ENCODE measurements at places on chromosomes 6 and 20.
A peak's percentile ranks its signal among the peaks of the same experiment; 100 is the strongest.

DNA sequence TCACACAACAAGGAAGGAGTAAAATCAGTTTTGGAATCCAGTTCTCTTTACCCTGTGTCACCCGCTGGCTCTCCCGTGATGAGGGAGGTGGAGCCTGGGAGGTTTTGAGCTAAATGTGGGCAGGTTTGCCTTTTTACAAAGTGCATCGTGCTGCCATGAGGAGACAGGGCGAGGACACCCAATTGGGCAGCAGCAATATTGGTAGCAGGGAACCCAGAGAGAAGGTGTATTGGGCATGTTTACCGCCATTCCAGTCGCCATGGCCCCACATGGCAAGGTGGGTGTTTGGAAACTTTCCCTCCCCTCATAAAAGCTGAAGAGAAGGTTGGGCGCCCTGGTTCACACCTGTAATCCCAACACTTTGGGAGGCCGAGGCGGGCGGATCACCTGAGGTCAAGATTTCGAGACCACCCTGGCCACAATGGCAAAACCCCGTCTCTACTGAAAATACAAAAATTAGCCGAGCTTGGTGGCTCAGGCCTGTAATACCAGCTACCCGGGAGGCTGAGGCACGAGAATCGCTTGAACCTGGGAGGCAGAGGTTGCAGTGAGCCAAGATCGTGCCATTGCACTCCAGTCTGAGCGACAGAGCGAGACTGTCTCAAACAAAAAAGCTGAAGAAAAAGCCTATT lies 3.5 kb upstream of the UBE2V1 start:
- DNase-seq = no peak

- no peak for DNase-seq
Observed at GRCh38 chr6:107716688-107717089, 107.4 kb downstream of the SCML4 start.

- no peak for DNase-seq
Observed at GRCh38 chr6:72798196-72798595, 176.3 kb downstream of the KCNQ5 start.

- peak; percentile 13 for DNase-seq
Observed at GRCh38 chr20:53291548-53291947, 302.1 kb downstream of the ZNF217 start.

DNA sequence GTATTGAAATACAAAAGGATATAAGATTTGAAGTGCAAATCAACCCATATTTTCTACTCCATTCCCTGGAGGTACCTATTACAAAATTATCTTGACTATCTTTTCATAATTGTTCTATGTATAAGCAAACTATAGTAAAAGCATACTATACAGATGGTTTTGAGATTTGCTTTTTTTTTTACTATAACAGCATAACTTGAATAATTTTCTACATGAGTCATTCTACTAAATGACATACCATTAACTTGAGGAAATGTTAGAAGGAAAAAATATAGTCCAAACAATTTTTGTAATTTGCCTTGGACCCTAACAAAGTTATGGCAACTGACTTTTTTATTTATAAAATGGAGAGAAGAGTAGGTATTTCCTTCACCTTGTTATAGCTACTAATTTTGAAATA lies 472.7 kb downstream of the PKHD1 start:
- DNase-seq = no peak

- DNase-seq = no peak
Observed at GRCh38 chr6:11429577-11429976, 108.0 kb upstream of the TMEM170B start.

- DNase-seq = no peak
Observed at GRCh38 chr6:111301946-111302345, 181.1 kb downstream of the REV3L start.

DNA sequence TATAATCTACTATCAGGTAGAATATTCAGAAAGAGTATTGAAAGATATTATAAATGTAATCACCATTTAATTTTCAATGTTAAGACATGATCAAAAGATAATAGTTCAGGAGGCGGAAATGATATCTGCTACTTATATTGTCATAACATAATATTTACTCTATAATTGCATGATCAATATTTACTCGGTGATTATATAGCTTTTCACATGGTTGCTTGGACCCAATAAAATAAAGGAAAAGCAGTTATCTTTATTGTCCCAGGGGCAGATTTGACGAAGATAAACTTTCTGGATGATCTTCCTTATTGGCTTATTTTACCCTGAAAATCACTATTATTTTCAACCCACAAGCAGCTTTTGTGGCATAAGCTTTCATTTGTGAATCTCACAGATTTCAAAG lies 350.4 kb downstream of the HACE1 start:
- no peak for DNase-seq

- DNase-seq = no peak
Observed at GRCh38 chr6:100088009-100088408, 94.0 kb upstream of the MCHR2 start.

DNA sequence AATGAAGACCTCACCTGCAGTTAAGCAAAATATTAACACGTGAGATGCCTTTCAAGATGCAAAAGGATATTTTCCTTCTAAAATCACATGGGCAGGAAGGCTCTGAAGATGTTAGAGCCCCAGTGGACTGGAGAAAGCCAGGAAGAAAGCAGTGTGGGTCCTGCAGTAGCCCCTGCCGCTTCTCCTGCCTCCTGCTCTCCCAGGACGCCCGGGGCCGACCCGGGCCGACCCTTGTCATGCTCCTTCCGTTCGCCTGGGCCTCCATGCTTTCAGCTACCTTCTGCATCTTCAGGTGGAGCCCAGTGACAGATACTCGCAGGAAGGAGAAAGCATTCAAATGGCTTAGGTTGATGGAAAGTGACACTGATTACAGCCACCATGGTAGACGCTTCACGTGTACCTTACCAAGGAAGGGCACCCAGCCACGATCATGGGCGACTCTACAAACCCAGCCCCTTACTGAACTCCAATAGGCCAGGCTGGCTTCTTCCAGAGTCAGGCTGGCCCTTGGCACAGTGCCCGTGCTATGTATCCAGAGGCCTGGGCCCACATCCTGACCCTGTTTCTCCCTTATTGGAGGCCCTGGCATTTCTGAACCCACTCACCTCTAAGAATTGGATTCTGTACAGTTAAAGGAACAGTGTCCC lies 69.0 kb downstream of the TCP11 start:
- DNase-seq = no peak

DNA sequence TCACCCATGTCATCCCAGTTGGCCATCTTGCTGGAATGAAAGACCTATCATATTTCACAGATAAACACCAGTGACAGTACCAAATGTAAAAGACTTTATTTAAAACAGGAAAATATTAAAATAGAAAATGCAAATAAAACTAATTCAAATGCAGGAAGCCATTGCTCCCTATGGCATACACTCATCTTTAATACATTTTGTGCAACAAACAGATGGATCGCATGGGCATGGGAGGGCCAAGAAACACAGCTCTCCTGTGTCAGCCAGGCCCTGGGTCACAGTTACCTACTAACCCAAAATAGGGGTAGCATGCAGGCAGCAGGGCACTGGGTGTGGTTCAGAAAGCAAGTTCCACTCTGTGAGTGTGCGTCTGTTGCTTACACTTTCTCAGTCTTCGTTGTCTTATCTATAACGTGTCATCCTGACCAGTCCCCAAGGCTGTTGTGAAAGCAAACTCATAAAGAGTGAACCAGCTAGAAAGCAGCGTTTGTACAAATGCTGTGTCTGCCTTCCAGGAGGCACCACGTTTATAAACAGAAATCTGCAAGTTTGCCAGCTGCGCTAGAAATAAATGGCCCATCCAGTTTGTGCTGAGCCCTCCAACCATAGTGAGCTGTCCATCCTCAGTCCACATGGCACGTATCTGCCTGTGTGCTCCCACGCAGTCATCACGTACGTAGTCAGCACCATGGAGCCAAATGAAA lies 180.5 kb downstream of the SYNDIG1 start:
- no peak for DNase-seq

GRCh38 chr6:159074120-159074684 lies 29.4 kb upstream of the TAGAP start:
- peak; percentile 8 for DNase-seq

GRCh38 chr20:20888266-20888656 lies 175.8 kb upstream of the RALGAPA2 start:
- no peak for DNase-seq

Data from neural crest cell (in vitro differentiated cells).